NCI-H510A treated with DMSO at 0.1 percent for 48 hours (cell line): ENCODE measurements at places on chromosomes 6 and 20.

GRCh38 chr20:61254881-61255626 is 3.0 kb downstream of the CDH4 start:
- no peak for DNase-seq

DNA sequence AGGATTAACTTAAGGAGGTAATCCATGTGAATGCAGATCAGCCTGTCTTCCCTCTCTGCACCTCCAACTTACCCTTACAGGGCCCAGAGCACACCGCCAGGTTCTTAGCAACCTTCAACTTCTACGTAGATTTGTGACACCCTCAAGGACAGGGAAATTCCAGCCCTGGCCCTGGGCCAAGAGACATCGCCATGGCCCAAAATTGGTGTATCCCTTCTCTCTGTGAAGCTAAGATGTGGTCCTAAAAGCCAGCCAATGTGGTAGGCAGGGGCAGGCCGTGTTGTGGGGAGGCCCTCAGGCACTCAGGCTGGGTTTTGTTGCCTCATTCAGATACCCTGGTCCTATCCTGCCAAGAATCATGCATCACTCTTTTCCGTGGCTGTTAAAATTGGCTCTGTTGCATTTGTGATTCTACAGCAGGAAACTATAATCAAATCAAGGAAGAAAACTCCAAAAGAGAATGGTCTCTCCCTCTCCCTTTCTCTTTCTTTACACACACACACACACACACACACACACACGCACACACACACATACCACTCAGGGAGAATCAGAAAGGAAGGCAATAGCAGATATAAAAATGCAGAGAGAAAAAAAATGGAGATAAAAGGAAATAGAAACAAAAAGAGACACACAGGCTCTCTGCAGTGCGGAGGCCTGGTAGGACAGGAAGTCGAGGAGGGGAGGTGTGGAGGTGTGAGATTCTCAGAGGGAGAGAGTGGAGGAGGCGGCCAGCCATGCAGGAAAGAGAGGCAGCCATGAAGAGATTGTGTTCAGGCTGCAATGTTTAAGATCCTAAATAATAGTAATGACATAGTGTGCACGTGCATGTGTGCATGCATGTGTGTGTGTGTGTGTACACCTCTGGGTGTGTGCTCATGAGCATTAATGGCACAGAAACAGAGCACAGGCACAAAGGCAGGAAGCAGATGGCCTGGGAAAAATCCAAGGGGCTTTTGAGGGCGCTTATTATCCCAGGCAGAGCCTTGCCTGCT is 201.8 kb upstream of the LRFN2 start:
- DNase-seq: peak; percentile 19

DNA sequence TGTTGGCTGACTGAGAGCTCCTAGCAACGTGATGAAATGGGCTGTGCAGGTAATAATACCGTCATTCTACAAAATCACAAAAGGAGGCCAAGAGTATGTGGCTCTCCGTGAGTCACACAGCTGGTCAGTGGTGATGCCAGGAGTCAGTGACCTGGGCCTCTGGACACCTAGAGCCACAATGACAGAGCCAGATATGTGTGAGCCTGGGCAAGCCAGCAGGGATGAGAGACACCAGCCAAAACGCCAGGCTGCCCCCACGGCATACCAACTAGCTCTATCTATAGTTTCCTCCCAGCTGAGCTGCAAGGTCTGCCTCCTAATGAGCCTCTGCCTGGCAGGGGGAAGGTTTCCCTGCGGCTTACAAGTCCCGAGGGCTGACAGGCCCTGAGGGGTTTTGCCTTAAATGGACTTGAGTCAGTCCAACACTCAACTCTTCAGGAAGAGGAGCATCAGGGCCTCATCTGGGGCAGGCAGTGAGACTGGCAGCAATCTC is 70.0 kb downstream of the CPNE5 start:
- no peak for DNase-seq

GRCh38 chr6:123515715-123516114 is 121.0 kb downstream of the TRDN start:
- no peak for DNase-seq

DNA sequence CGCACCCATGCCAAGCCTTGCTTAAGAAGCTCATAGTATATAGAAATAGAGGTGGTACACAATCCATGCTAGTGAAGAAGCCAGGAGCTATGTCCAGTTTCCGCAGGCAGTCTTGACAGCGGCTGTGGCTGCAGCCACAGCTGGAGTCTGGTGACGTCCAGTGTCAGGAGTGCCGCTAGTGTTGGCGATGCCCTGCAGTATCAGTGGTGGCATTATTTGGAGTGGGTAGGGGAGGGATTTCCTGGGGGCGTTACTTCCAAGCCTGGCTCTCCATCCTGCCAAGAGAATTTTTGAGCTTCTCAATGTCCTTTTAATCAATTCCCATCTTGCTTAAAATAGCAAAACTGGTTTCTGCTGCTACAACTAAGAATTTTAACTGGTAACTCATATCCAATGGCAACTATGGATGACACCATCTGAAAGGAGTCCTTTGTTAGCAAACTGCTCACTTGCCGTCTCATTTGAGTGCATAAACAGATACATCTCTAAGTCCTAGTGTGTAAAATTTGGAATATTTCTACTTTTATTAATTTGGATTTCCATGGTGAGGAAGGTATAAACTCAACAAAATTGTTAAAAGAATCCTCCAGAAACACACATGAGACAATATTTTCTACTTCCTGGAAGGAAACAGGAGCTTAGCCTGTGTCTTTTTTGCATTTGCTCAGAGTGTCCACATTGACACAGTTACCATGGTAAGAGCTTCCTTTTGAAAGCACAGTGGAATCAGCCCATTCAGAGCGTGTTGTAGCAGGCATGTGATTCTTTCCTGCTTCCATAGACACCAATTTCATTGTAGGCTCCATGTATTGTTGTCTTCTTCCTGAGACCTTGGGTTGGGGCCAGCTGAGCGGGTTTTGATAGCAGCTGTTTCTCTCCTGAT is 44.6 kb upstream of the PXDC1 start:
- no peak for DNase-seq

DNA sequence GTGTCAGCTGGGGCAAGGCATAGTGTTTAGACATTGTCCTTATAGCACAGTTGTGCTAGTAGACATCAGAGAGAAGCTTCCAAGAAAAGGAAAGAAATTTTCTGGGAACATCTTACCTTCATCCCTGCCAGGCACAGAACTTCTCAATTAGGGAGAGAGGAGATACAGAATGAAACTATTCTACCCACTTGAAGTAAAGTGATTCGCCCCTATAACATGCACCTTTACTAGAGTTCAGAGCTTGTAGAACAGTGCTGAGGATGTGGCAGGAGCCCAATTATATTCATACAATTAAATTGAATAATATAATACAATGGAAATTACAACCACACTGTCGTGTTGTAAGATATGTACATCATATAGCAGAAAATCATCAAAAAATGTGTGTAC is 1063.9 kb upstream of the CITED2 start:
- no peak for DNase-seq

DNA sequence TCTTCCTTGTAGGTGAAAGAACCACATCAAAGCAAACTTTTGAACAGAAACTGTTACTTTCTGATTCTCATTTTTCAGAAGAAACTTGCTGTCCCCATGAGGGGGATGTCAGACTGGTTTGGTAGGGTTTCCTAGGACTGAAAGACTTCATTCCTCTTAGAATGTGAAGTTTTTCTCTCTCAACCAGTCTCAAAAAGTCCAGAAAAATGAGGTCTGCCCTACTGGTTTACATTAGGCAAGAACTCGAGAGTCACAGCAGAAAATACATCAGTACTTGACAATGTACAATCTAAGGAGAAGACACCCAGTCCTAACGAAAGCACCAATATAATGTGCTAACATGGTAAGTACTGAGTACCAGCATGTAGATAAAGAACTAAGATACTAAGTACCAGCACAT is 12.7 kb upstream of the NHLRC1 start:
- DNase-seq: no peak

DNA sequence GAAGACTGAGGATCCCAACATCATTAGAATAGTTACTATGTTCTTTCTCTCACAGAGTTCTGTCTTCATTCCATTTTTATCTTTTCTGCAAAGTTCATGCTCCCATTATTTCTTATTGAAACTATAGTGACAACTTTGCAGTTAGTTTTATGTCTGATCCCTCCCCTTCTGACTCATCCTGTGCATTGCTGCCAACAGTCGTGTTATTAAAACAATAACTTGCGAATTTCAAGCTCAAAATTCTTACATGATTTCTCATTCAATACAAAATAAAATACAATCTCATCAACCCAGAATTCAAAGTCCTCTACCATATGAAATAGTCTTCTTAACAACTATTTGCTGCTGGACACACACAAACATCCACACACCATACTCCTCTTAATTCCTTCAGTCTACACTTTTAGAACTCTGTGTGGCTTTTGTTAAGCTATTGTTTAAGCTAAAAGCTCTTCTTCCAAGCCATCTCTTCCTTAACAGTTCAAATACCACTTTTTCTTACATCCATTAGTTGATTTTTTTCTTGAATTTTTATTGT is 261.4 kb upstream of the IRAK1BP1 start:
- no peak for DNase-seq

DNA sequence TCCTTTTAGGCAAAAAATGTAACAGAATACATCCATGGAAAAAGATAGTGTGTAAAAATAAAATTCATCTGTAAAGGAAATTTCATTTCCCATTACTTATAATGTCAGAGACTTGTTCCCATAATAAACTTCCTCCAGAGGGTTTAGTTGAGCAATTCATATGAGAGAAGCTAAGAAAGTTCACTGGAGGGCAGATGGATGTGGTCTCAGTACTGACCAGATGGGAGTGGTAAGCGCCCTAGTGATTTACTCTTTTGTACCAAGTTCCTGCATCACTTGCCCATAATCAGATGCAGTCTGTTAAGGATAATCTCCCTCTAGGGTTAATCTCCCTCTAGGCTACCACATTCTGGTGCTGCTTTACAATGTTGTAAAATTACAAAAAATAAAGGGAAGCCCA is 61.7 kb downstream of the ESF1 start:
- DNase-seq: no peak

DNA sequence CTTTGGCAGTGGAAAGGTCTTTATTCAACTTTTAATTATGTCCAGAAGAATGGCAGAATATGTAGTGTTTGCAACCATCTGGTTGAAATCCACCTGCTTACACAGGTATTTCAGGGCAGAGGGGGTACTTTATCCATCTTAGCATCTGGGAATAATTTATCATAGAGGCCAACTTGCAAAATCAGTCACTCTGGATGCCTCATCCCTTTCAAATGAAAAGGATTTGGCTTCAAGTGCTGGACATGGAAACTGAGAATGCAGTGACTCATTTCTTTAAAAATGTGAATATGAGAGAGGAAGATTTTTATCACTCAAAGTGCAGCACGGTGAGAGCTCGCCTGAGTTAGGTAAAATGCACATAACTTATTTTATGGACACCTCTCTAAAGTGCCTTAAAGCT is 758.3 kb downstream of the KIF16B start:
- no peak for DNase-seq

- DNase-seq: peak; percentile 58
Measured at GRCh38 chr6:156752666-156753301, 24.4 kb upstream of the ARID1B start.

- peak; percentile 60 for DNase-seq
Measured at GRCh38 chr6:13813621-13814175, 659 bp downstream of the MCUR1 start.

DNA sequence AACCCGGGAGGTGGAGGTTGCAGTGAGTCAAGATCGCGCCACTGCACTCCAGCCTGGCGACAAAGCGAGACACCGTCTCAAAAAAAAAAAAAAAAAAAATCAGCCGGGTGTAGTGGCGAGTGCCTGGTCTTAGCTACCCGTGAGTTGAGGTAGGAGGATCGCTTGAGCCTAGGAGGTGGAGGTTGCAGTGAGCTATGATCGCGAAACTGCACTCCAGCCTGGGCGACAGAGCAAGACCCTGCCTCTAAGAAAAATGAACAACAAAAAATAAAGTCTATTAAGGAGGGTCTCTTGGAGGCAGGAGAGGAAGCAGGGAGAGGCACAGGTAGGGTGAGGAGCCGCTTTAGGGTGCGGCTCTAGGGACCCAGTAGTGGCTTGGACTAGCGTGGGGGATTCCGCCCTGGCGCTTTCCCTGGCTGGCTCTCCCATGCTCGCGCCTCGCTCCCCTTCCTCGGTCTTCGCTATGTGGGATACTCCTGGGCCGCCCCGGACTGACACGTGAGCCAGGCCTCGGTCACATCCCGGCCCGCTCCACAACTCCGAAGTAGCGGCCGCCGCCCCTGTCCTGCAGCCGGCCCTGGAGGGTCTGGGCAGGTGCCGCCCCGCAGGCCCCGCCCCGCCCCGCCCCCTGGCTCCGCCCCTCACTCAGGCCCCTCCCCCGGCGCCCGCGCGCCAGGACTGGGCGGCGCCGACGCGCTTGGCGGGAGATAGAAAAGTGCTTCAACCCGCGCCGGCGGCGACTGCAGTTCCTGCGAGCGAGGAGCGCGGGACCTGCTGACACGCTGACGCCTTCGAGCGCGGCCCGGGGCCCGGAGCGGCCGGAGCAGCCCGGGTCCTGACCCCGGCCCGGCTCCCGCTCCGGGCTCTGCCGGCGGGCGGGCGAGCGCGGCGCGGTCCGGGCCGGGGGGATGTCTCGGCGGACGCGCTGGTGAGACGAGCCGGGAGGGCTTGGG is at the start of gene MYBL2:
MYBL2 (plus strand) TSS at position 739 of the 953 bp plus-strand sequence; CDS start at position 909, 170 bp downstream.
- DNase-seq: peak; percentile 47

GRCh38 chr6:169724494-169725124 is at the start of gene PHF10:
Gene PHF10, minus strand, starts transcription at chr6:169724500. Its CDS starts 569 bp downstream, at chr6:169723931.
- peak; percentile 30 for DNase-seq

- DNase-seq: no peak
Measured at GRCh38 chr6:147176795-147177194, 27.4 kb upstream of the STXBP5 start.

GRCh38 chr6:15495375-15495901 is 167.4 kb downstream of the DTNBP1 start:
- DNase-seq: no peak

DNA sequence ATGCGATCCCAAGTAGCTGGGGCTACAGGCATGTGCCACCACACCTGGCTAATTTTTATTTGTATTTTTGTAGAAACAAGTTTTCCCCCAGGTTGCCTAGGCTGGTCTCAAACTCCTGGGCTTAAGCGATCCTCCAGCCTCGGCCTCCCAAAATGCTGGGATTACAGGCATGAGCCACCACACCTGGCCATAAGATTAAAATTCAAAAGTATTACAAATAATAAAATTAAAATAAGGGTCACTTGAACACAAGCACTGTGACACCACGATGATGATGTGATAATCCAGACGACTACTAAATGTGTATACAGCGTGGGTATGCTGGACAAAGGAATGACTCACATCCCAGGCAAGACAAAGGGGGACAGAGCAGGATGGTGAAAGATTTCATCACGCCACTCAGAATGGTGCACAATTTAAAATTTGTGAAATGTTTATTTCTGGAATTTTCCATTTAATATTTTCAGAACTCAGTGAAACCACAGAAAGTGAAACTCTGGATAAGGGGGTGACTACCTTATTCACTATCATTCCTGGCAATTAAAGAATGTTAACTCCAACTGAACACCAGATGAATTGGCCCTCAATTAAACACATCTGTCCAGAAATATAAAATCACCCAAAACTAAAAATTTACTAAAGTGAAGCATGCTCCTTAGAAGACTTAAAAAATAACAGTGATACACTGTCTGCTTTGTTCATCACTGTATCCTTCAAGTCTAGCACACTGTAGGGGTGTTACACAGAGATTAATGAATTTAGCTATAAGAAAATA is 13.1 kb downstream of the B4GALT5 start:
- no peak for DNase-seq

- DNase-seq: no peak
Measured at GRCh38 chr6:5058254-5058653, 26.9 kb upstream of the PPP1R3G start.
